Renal cortex interstitium (tissue), 15 donors: ENCODE measurements at places on chromosomes 12 and 14. TPM values are rescaled to one million over a fixed set of nuclear protein-coding genes. Genes with fewer than 3 reads are reported as not detected.

GUCY2C gene
- polyA plus RNA-seq, result 0.51 TPM

C1S gene
- polyA plus RNA-seq, result 48.0 TPM

YY1 gene
- polyA plus RNA-seq, result 160 TPM

DNA sequence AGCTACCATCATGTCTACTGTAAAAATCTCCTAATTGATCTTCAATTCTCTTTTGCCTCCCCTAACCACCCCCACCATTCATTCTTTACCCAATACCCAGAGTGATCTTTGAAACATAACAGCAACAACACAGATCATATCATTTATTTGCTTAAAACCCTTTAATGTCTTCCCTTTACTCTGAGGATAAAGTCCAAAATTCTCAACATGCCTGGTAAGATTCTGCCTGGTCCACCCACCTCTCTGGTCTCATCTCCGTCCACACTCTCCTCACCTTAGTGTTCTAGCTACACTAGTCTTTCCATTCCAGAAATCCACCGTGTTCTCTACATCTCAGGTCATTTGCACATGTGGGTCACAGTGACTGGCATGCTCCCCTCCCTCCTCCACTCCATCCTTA lies 27.7 kb downstream of the SLC38A4 start:
- DNase-seq, result no peak

DNA sequence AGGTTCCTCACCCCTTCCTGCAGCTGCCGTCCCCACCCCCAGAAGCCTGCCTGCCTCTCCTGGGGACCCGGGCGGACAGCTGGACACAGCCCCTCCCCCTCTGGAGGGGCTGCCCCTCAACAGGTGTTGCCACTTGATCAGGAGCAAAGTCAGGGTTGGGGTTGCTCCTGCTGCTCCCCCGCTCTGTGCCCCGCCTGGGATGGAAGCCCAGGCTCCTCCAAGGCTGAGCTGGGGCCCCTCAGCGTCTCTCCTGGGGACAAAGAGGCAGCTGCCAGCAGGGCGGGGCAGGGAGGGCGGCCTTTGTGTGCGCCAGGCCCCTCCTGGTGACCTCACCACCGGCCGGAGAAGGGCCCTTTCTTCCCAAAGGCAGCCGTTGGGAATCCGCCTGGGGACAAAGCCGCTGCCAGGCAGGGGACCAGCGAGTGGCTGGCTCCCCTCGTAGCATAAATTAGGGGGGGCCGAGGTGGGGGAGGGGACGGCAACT lies 13.7 kb downstream of the TRMT61A start:
- no peak for DNase-seq
